Spleen (tissue), 13 donors: ENCODE measurements at places on chromosomes 5 and 9.

GRCh38 chr9:136684799-136685198 lies 2.5 kb downstream of the AGPAT2 start:
- no peaks in the 10 kb centered on the region for H3K27me3 ChIP-seq
- H3K36me3 ChIP-seq, result peaks cover 4% of the 10 kb centered on the region

GRCh38 chr9:115998666-115999065 lies 154.9 kb upstream of the PAPPA start:
- DNase-seq, result no peak
- H3K4me1 ChIP-seq, result no peaks in the 10 kb centered on the region
- no peak overlapping the region for H3K27ac ChIP-seq
- no peaks in the 10 kb centered on the region for H3K36me3 ChIP-seq
- no peak overlapping the region for H3K4me3 ChIP-seq

DNA sequence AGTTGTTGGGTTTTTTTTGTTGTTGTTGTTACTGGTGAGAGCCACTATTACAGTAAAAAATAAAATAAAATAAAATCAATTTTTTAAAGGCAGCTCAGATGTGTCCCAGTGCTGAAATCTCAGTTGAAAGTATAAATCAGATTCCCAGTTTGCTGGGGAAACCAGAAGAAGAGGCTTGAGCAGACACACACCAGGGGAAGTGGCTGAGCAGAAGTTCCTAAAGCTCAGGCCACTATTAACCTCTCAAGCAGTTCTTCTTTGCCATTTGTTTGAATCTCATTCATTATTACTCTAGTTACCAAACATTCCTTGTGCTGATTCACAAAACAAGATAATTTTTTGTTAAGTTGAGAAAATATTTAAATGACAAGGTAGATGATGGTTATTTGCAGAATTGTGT lies 70.9 kb upstream of the ZSWIM6 start:
- DNase-seq, result no peak
- H3K27me3 ChIP-seq, result no peaks in the 10 kb centered on the region
- H3K4me3 ChIP-seq, result no peak overlapping the region
- no peaks in the 10 kb centered on the region for H3K36me3 ChIP-seq

DNA sequence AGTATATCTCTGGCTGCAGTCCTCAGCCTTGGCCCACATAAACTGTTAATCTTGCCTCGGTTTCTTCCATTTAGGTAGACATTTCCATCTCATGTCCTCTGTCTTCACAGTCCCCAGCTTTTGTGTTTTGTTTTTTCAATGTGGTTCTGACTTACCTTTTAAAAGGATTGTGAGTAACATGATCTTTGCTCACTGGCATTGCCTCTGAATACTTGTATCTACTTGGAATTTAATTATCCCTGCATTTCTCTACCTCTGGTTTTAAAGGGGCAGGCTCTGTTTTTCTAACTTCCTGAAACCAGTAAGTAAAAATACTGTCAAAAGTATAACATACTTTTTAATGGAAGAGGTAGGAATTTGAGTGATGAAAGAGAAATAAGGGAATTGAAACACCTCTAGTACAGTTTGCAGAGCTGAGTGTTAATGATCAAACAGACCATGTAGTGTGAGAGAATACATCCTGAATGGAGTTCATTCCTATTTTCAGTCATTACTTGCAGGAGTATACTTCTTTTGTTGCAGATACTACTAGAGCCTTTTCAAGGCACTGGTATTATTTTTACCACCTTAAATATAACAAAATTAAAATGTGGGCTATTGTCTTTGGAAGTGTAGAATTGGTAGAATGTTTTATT lies 62.6 kb downstream of the MTREX start:
- DNase-seq, result no peak
- no peak overlapping the region for H3K27ac ChIP-seq
- H3K27me3 ChIP-seq, result no peaks in the 10 kb centered on the region

GRCh38 chr9:86434039-86434726 lies 80.0 kb upstream of the TUT7 start:
- no peaks in the 10 kb centered on the region for H3K27me3 ChIP-seq
- H3K4me1 ChIP-seq, result no peaks in the 10 kb centered on the region
- no peak overlapping the region for H3K4me3 ChIP-seq
- H3K36me3 ChIP-seq, result no peaks in the 10 kb centered on the region
- no peak overlapping the region for H3K27ac ChIP-seq
- no peak for DNase-seq

DNA sequence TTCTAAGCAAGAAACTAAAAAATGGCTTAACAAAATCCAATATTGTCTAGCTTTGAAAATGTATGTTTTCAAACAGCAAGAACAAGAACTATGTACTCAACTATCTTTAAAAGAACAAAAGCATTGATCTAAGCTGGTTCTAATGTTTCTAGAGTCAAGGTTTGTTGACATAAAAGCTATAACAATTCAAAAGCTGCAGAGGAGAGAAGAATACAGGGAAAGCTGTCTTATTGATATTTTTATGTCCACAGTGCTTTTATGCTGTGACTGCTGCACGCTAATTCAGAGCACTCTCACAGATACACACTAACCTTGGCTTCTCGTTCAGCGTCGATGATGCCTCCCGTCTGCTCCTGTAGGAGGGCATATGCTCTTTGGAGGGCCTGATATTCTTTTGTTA lies 129.5 kb upstream of the DPYSL3 start:
- no peak overlapping the region for H3K27ac ChIP-seq
- no peaks in the 10 kb centered on the region for H3K4me1 ChIP-seq
- H3K36me3 ChIP-seq, result no peaks in the 10 kb centered on the region
- H3K27me3 ChIP-seq, result no peaks in the 10 kb centered on the region
- no peak overlapping the region for H3K4me3 ChIP-seq

- H3K27me3 ChIP-seq, result peaks cover 24% of the 10 kb centered on the region
- no peaks in the 10 kb centered on the region for H3K4me1 ChIP-seq
- no peak for DNase-seq
- no peak overlapping the region for H3K4me3 ChIP-seq
- no peaks in the 10 kb centered on the region for H3K36me3 ChIP-seq
These were observed 32.9 kb downstream of the NDUFS6 start for GRCh38 chr5:1834022-1834551.
